Stimulated activated CD8-positive, alpha-beta memory T cell treated with anti-CD3 and anti-CD28 coated beads, Interleukin-15, amount 100 ng/mL, for 48 hours (primary cell): ENCODE measurements at places on chromosomes 3 and 15.
A peak's percentile ranks its signal among the peaks of the same experiment; 100 is the strongest.

DNA sequence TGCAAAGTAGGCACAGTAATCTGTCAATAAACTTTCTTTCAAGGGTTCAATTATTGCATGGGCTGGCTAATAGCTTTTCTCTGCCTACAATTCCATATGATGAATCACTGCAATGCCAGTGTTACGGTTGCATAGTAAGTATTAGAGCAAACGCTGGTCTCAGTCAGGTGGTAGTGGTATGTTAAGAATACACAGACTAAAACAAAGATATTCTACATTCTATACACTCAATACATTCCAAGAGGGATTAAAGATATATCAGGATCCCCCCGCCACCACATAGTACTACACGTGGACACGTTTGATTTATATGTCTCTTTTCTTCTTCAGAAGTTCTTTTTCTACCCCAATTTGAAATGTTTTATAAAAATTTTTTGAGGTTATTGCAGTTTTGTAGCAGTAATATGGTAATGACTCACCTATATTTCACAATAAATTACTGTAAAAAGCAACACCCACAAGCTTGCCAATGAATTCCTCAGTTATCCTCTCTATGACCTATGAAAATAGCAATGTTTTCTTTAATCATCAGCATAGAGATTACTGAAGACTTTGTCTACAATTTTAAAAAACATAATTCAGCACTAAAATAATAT, 68.2 kb downstream of the CD200R1L start:
- no peak for DNase-seq

DNA sequence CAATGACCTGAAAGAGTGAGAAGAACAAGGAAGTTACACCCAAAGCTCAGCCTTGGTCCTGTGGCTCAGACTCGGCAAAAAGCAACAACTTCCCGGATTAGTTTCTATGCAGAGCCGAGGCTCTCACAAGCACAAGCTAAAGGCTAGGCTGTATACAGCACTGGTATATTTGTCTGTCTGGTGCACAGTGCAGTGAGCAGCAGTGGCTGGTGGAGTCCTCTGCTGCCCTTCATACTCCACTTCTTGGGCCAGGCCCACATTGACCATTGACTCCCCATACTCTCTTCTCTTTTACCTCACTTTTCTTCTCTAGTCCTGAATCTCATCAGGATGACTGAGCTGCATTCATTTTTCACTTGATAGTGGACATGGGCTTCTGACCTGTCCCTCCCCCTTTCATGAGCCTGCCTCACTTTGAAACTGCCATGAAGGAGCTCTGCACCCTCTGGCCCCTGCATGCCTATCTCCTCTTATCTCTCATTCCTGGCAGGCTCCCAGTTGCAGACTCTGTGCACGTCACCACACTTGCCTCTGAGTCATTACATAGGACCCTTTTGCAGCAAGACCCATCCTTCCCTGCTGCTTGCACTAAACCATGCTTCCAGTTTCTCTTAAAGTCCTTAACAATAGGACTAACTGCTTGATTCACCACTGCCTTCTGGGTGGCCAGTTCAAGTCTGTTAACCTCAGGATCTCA, 379.3 kb downstream of the NTRK3 start:
- no peak for DNase-seq

DNA sequence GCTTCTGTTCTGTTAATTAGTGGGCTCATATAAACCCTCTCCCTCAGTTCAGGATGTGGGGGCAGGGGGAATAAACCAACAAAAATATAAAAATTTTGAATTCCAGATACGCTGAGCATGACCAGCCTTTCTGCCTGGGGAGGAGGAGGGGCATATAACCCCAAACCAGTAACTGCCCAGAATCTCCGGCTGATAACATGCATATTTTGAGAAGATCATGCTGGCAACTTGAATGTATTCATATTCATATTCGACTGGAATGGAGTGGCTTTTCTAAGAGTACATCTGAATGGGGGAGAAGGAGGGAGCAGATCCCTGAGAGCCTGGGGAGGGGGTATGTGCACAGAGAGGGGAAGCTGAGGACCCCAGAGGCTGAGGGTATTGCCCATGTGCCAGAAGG, 54.5 kb upstream of the LCTL start:
- no peak for DNase-seq

- DNase-seq, result no peak
These were observed 92.2 kb downstream of the SV2B start for GRCh38 chr15:91192285-91192684.

DNA sequence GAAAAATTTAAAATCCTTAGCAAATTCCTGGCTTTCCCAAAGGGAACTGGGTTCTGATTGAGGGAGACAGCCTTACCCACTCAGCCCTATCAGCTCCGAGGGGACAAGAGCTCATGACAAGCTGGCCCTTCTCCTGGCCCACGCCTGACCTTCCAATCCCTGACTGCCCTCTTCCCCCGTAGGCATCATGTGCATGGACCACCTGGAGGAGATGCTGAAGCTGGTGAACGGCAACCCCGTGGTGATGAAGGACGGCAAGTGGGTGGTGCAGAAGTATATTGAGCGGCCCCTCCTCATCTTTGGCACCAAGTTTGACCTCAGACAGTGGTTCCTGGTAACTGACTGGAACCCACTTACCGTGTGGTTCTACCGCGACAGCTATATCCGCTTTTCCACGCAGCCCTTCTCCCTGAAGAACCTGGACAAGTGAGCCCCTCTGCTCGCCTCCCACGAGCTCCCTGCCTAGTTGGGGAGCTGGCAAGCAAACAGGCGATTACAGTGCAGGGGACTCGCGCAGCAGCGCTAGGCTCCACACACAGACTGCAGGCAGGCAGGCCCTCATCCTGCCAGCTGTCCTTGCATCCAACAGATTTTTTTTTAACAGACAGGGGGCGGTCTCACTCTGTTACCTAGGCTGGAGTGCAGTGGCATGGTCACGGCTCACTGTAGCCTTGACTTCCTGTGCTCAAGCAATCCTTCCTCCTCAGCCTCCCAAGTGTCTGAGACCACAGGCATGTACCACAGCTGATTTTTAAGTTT, 16.8 kb downstream of the RPUSD3 start:
- peak; percentile 13 for DNase-seq

- no peak for DNase-seq
These were observed 135.1 kb upstream of the HACD2 start for GRCh38 chr3:123719862-123720453.

GRCh38 chr3:42033741-42034140, 57.4 kb upstream of the TRAK1 start:
- DNase-seq, result no peak

- DNase-seq, result no peak
These were observed 518.7 kb downstream of the MCTP2 start for GRCh38 chr15:94749811-94750617.
